ENCODE measurements at places on chromosomes 12 and 14.
A peak's percentile ranks its signal among the peaks of the same experiment; 100 is the strongest.

GRCh38 chr12:92487138-92487485 is 215.7 kb upstream of the PLEKHG7 start:
- no peak for DNase-seq

- DNase-seq: no peak
Measured at GRCh38 chr14:72790887-72791566, 102.9 kb downstream of the DPF3 start.

GRCh38 chr14:91154851-91155625 is 41.2 kb downstream of the DGLUCY start:
- DNase-seq: peak; percentile 35

DNA sequence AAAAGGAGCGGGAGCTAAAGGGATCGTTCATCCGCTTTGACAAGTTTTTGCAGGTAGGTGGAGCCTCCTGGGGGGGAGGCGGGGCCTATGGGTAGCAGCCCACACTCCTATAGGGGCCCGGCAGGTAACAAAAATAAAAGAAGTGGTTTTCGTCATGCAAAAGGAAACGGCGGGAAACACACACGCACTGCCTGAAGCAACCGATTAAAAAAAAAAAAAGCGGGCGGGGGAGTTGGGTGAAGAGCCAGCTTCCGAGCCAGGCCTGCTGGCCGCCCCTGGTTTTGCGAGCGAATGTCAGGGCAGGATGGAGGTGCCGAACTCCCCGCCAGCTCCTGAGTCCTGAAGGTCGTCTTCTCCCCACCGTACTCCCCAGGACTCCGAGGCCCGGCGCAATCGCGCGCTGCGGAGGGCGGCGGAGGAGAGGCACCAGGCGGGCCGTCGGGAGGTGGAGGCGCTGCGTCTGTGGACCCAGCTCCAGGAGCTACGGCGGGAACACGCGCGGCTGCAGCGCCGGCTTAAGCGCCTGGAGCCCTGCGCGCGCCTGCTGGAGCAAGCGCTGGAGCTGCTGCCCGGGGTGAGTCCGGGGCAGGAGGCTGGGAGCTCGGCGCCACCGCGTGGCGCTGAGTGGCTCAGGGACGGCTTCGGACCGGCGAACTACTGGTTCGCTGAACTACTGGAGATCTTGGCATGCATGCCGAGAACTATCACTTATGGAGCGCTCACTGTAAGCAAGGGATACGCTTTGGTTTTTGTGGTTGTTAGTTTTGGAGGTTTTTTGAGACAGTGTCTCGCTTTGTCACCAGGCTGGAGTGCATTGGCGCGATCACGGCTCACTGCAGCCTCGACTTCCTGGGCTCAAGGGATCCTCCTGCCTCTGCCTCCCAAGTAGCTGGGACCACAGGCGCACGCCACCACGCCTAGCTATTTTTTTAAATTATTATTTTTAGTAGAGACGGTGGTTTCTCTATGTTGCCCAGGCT is 3.6 kb downstream of the CFAP73 start:
- peak; percentile 81 for DNase-seq

- DNase-seq: no peak
Measured at GRCh38 chr14:99427632-99428300, 52.9 kb downstream of the SETD3 start.

- no peak for DNase-seq
Measured at GRCh38 chr12:44582521-44582920, 293.6 kb downstream of the NELL2 start.

- no peak for DNase-seq
Measured at GRCh38 chr14:43522191-43522590, 984.9 kb downstream of the FSCB start.

DNA sequence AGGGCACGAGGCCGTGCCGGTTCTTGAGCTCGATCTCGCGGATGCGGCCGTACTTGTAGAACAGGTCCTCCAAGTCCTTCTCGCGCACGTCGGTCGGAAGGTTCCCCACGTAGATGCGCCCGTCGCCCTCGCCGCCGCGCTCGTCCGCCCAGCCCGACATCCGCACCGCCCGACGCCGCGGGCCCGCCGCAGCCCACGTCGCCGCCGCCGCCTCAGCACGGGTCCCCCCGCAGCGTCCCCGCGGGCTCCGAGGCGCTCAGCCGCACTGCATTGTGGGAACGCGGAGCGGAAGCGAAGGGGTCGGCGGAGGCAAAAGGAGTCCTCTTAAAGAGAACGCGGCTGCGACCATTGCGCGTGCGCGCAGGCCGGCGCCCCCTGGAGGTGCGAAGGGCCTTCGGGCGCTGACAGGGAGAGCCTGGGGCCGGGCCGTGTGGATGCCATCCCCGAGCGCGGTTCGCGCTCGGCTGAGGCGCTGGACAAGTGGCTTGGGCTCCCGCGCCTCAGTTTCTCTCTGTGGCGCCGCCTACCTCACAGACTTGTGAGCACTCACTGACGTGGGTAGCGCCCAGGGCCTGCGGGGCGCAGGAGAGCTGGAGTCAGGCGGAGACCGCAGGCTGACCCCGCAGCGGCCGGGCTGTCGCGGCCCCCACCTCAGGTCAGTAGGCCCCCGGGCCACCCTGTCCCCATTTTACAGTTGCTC is at the start of gene SRSF9:
Gene SRSF9 (minus strand): TSS at position 299 of the 700 bp plus-strand sequence. CDS start 139 bp downstream, at position 160.
- peak; percentile 97 for DNase-seq

- DNase-seq: no peak
Measured at GRCh38 chr14:82755923-82756322, 1222.3 kb upstream of the SEL1L start.

DNA sequence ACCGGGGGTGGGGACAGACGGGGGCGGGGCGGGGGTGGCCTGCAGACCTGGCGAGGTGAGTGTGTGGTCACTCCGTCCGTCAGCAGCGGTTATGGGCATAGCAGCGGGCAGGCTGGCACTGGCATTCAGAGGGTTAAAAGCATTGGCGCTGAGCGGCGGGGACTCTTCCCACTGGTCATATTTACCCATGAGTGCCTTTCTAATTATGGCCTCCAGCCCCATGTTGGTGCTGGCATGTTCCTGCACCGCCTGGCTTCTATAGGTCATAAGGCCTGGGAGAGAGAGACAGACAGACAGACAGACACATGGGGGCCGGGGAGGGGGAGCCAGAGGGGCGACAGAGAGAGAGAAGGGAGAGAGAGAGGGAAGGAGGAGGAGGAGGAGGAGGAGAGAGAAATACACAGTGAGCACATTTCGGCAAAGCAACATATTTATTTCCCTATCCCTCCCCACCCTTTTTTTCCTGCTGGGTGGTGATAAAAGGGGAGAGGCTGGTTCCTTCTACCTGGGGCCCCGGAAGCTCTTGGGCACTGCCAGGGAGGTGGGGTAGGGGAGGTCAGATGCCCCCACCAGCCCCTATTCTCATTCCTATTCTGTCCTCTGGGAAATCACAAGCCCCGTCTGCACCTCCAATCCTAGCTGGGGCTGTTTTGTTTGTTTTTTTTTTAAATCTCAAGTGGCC is 32.6 kb downstream of the RFLNA start:
- DNase-seq: no peak

DNA sequence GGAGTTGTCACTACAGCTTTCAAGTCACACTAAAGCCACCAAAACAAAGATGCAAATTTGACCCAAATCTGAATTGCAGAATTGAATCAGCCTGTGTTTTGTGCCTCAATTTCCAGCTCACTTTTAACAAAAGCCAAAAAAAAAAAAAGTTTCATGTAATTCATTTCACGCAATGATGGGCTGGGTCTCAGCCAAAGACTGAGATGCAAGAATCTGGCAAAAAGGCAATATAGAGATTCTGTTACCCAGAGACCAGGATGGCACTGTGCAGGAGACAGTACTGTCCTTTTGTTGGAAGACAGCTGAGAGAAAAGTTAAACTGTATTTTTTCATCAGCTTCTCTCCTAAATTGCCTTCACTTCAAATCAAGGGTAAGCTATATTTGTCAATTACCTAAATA is 205.7 kb upstream of the NPAS3 start:
- no peak for DNase-seq

DNA sequence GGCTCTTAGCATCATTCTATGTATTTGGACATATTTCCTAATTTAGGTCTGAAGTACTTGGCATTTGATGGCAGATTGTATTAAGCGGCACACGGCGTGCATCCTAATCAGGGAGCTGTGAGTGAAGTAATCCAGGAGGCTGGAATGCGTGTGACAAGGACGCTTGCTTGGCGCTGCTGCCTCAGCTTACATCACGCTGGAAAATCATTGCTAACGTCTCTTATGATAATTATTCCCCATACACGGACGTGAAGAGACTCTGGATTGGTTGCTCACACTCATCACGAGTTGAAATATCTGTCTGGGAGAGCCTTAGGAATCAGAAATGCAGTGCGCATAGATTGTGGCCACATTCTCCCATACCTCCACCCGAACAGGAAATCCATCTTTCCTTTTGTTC is 85.3 kb downstream of the FBXW8 start:
- no peak for DNase-seq

DNA sequence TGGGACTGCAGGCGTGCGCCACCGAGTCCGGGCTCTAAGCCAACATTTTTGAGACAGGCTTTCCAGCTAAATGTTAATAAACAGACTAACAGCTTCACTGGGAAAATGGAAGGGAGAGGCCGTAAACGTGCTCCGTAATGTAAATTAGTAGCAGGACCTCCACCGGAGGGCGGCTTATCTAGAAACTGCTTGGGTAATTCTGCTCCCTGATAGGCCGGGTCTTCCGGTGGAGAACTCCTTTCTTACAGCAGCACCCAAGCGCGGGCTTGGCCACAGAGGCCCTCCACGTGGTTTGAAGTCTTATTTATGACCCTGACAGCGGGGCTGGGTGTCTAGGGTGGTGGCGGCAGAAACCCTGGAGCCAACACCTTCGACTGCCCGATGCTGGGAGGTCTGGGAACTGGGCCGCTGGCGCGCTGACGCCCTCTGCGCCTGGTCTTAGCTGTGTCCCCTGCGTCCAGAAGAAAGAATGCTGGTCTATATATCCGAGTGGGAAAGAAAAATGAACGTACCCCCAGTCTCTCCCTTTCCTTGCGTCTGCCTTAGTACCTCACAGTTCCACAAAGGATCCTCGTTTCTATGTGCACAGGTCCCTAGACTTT is 1.7 kb downstream of the DPPA3 start:
- DNase-seq: no peak

DNA sequence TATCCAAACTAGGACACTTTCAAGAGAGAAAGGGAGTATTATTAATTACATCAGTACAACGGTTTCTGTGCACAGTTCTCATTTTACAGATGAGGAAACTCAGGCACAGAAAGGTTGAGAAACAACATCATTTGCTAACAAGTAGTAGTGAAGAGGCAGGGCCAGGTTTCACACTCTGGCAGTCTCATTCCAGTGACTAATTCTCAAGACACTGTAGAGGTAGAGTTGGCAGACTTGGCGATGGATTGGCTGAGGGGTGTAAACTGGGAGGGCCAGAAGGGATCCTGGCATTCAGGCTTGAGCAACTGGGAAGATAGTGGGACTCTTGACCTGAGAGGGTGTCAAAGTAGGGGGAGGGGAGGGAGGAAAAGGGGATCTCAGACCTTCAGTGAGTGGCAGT is 73.8 kb upstream of the BDKRB2 start:
- DNase-seq: no peak

DNA sequence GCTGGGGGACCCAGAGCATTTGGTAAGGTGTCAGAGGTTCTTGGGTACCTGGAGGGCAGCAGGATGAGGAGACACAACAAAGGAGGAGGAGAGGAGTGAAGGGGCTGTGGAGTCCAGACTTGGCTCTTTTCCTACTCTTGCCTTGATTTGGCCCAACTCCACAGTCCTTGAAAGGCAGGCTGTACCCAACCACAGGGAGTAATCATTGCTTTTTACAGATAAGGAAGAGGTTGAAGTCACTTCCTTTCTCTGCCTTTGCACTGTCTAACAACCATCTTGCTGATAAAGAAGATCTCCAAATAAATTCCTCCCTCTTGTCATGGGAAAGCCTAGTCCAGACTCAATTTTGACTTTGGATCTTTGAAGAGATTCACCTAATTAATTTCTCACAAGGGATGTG is 226.8 kb upstream of the HMGA2 start:
- no peak for DNase-seq

DNA sequence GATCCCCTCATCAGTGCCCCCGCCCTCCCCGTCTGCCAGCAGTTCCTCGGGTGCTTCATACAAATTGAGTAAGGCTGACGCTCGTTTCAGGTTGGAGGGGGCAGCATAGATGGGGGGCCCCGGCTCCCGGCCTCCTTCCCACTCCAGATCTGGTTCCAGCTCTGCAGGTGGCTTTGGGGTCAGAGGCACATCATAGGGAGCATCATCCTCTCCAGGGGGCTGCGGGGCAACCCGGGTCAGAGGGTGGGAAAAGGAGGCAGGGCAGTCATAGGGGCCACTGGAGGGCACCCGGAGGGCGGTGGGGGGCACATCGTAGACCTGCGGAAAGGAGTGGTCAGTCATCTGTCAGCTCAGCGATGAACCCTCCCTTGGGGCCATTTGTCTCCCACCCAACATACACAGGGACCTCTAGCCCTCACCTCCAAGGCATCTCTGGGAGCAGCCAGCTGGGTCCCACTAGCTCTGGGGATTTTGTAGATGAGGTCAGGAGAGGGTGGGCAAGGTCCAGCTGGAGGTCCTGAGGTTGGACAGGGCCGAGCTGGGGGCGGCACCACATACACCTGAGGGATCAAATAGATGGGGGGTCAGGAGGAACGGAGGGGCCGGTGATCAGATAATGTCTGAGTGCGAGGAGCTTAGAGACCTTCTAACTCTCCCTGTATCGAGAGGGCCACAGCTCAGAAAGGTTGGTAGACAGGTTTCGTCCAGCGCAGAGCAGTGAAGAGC is 5.1 kb downstream of the EFS start:
- DNase-seq: no peak

DNA sequence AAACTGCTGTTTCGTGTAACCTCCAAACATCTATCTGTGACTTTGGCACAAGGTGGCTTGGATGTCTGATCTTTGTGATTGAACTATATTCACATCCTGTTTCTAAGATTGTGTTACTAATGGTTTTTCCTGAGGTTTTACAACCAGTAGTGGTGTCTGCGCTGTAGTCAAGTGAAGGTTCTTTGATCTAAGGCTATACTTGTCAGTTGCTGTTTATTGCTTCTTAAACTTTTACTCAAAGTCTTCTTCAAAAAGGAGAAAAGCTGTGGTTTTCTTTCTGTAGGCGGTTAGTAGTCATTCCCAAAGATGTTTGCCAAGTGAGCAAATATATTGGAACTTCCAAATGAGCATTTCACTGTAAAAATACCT is 12.3 kb upstream of the CALM1 start:
- DNase-seq: no peak

DNA sequence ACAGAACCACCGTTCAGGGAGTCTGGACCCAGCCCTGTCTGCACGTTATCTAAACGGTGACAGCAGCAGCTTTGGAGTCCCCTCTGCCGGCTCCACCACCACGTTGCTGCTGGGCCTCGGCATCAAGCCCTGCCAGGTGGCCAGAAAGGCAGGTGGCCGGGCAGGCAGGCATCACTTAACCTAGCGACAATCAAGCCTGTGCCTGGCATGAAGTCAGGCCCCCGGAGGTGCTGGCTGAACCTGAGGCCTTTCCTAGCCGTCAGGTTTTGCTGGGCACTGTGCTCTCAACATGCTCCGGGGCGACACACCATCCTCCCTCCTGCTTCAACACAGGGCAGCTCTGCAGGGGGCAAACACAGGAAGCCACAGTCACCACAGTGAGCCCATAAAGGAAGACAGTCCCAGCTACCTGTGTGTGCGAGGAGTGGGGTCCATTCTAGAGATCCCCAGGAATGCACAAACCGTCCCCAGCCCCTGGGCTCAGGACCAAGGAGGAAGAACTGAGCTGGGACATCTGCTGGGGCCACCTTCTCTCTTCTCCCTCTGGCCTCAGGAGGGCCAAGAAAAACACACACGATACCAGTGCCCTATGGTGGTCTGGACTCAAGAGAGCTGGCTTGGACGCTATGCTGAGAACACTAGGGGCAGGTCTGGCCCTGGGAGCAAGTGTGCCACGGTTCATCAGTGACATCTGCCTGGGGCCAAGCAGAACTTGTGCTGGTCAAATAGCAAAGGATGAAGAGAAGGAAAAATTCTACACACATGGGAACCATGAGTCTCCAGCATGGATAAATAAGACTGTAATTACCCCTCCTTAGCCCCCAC is 44.7 kb downstream of the CCDC88C start:
- DNase-seq: peak; percentile 82

Measured in NAMALWA (cell line).